ENCODE measurements at places on chromosomes 6 and 20. TPM values are rescaled to one million over a fixed set of nuclear protein-coding genes. Genes with fewer than 3 reads are reported as not detected.

The RBPJL gene
- not detected for total RNA-seq

The HLA-E gene
- total RNA-seq: 62.6 TPM

The AGPAT4 gene
- 5.3 TPM for total RNA-seq

The CCND3 gene
- total RNA-seq: 176 TPM

The SYNGAP1 gene
- total RNA-seq: 3.7 TPM
